ENCODE measurements at places on chromosomes 12 and 14.

DNA sequence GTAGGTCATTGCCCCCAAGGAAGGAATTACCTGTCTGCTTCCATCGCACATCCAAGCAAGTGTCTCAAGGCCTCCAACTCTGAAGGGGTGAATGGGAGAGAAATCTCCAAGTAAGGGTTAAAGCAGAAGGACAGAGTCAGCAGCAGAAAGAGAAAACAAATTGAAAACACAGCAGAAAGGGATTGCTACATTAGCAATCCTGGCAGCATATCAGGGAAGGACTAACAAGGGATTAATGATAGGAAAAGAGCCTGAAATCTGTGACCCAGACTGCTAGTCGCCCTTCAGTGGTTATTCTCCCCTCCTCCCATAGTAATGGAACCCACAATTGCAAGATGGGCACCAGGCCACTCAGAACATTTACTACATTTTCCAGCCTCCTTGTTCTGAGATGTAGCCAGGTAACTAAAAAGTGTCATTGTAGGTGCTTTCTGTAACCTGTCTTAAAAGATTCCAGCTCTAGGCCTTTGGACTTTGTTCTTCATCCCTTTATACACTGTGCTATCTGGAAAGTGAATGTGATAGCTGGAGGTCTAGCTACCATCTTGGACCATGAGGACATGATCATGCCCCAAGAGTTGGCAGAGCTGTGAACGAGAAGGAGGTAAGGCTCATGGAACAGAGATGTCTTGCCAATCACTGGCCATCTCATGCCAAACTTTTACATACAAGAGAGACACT is 36.0 kb downstream of the MAP3K9 start:
- DNase-seq, result no peak

GRCh38 chr12:92369636-92370035 is 224.0 kb upstream of the BTG1 start:
- no peak for DNase-seq

DNA sequence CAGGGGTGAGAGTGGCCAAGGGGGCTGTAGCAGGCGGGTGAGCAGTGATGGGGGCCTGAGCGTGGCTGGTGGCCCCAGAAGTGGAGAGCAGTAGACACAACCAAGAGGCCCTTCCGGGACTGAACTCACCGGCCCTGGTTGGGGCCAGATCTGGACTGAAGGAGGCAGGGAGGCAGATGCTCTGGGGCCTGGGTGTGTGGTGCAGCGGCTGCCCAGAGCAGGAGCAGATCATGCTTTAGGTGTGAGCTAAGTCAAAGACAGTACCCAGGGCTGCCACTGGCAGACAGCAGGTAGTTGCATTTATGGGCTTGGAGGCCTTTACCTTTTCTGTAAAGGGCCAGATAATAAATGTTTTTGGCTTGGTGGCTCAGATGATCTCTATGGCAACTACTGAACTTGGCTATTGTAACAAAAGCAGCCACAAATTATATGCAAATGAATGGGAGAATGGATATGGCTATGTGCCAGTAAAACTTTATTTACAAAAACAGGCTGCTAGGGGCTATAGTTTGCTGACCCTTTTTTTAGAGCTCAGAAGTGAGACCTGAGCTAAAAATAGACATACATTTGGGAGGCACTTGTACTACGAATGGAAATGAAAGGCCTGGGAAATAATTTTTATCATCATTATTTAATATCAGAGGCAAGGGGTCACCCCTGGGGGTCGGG is 25.6 kb downstream of the SETD1B start:
- no peak for DNase-seq

- DNase-seq, result no peak
Measured at GRCh38 chr14:65206448-65207096, 104.3 kb upstream of the MAX start.

GRCh38 chr12:83823386-83824045 is 1089.1 kb downstream of the SLC6A15 start:
- DNase-seq, result peak; percentile 10

DNA sequence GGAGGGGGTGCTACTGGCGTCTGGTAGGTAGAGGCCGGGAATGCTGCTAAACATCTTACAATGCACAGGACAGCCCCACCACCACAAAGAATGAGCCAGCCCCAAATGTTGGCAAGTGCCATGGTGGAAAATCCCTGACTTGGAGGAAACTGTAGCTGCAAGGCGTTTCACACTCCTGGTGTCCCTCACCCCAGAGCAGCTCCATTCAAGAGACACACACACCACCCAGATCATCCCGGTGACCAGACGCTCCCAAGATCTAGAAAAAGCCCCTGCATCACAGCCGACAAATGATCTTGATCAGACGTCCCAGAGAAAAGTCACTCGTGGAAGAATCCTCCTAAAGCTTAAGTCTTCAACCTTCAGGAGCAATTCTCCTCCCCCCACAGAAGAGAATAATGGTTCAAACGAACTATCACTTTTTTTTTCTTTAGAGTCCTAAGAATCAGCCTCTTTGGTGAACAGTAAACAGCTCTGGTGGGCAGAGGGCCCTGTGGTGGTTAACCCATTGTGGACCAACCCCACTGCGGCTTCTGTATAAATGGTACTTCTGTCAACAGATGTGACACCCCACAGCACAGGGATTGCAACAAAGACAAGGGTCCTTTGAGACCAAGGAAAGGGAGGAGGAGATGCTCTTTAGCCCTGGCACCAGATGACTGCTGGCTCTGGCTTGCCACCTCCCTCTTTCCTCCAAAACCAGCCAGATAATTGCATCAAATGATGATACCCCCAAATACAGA is 2.7 kb downstream of the GLTP start:
- no peak for DNase-seq

DNA sequence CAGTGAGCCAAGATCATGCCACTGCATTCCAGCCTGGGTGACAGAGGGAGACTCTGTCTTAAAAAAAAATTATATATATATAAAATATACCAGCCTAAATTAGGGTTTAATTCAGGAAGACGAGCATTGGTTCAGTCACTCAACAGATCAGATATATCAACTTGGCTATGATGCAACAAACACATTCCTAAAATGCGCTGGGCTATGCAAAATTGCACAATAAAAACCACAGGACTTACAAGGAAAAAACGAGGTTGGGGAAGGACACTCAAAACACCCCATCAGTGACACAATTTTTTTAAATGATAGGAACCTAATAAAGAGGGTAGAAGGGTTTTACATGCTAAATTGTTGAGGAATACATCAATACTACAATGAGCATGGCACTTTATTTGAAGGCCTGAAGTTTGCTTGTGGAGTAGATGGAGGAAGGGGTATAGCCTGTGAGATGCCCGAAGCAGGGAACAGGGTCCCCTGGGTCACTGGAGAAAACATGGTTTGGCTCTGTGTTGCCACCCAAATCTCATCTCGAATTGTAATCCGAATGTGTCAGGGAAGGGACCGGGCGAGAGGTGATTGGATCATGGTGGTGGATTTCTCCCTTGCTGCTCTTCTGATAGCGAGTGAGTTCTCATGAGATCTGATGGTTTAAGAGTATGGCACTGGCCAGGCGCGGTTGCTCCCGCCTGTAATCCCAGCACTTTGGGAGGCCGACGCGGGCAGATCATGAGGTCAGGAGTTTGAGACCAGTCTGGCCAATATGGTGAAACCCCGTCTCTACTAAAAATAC is 71.2 kb downstream of the TNFAIP2 start:
- DNase-seq, result no peak

GRCh38 chr14:102451064-102451352 is 58.6 kb downstream of the ANKRD9 start:
- DNase-seq, result no peak

- DNase-seq, result no peak
Measured at GRCh38 chr12:67592228-67593011, 56.1 kb upstream of the DYRK2 start.

DNA sequence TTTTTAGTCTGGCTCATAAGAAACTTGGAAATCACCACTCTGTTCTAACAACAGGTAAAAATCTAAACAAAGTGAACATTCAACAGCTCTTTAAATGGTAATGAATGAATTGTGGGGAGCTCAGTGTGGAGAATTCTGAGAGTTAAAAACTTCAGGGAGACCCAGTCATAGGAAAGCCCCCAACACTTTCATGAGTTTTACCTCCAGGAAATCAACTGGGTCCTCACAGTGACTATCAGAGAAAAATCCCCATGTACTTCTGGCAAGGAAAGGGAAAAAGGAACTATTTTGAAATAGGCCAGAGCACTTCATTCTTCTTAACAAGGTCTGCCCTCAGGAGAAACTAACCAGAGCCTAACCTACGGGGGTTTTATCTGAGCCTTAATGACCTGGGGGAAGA is 134.7 kb downstream of the CMAS start:
- DNase-seq, result no peak

DNA sequence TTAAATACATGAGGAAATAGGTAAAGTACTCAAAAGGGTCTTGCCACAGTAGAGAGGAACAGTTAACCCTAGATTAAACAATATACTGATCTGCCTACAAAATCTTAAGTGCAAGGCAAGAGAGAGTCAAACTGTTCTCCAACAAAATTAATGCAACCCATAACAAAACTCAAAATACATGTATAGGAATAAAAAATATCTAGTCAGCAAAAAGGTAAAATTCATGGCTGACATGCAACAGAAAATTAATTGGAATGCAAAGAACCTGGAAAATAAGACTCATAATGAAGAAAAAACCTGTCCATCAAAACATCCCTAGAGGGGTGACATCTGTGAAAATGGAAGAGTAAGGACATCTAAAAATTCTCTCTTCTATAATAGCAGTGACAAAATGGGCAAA is 173.6 kb downstream of the ADAMTS20 start:
- DNase-seq, result no peak

DNA sequence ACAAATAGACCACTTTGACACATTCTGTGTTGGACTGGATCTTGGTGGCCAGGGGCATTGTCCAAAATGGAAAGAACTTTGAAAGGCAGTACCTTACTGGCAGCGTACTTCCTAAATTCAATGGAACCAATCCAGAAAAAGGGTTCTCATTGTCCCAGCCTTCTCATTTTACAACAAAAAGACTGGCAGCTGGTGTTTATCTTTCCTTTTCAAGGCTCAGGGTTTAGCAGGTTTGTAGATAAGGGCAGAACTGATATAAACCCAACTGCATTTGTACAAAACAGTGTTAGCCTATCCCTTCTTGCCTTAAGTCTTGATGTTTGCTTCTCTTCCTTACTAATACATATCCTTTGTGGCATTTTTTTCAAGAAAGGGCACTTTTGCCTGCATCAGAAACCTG is 7.7 kb downstream of the THAP2 start:
- DNase-seq, result no peak

DNA sequence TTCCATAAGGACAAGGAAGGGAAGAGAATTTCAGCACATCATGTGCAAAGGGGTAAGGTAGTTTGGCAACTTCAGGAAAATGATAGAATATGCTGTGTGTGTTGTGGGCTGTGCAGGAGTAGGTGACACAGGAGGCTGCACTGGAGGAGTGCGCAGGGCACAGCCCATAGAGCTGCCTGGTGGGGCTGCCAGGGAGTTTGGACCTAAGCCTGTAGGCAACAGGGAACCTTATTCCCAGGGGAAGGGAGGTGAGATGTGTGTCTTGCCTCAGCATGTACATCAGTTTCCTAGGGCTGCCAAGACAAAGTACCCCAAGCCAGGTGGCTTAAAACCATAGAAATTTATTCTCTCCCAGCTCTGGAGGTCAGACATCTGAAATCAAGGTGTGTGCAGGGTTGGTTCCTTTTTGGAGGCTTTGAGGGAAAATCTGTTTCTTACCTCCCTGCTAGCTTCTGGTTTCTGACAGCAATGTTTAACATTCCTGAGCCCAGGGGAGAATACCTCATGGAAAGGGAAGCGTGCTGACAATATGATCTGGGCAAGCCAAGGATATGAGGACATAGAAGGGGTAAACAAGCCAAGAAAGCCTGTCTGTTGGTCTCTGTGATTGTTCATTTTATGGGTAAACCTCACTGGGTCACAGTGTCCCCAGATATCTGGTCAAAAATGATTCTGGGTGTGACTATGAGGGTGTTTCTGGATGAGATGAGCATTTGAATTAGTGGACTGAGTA is 174.0 kb upstream of the NTF3 start:
- no peak for DNase-seq

GRCh38 chr12:125140279-125141209 is 75.3 kb downstream of the AACS start:
- DNase-seq, result no peak

DNA sequence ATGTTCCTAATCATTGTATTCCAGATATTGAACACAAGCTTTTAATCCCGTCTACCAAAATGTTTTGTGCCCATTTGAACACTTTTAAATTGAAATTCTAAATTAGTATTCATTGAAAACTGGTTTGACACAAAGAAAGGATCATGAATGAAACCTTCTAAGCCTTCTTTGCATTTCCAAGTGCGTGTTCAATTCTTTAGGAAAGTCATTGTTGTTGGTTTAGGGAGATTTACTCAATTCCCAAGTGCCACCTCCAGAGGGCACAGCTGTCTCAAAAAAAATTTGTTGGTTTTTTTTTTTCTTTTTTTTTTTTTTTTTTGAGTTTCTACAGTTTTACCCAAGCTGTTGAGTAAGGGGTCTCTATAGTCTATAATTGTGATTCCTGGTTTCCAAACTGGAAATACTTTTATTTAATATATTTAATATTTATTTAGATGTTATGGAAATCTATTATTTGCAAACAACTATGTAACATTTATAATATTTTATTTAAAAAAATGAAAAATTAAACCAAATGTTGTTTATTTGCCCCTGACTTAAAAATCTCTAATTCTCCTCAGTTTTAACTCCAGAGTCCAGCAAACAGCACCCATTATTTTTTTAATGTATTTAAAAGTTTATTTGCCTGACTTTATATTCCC is 79.9 kb downstream of the NEDD1 start:
- DNase-seq, result no peak

All from kidney (tissue), 22 donors.